ENCODE measurements at places on chromosomes 12 and 14.
A peak's percentile ranks its signal among the peaks of the same experiment; 100 is the strongest.

GRCh38 chr14:103078420-103078749 is 5.6 kb upstream of the LBHD2 start:
- no peak for DNase-seq

- DNase-seq = no peak
Observed at GRCh38 chr14:75306927-75307699, 28.5 kb downstream of the FOS start.

DNA sequence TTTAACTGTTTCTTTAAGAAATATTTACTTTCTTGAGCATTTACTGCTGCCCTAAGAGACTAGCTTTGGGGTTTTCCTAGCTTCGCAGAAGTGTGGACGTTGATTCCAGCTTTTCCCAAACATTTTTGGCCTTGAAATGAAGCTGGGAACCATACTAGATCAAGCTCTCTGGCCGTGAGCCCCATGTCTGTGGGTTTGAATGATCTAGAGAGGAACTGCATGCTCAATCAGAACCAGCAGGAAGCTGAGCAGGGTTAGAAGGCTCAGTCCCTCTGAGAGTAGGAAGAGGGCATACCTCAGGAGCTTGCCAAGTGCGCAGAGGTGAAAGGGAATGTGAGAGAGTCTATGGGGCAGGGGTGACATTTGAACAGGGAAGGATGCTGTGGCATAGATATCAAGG is 292.1 kb downstream of the CACNA1C start:
- no peak for DNase-seq

DNA sequence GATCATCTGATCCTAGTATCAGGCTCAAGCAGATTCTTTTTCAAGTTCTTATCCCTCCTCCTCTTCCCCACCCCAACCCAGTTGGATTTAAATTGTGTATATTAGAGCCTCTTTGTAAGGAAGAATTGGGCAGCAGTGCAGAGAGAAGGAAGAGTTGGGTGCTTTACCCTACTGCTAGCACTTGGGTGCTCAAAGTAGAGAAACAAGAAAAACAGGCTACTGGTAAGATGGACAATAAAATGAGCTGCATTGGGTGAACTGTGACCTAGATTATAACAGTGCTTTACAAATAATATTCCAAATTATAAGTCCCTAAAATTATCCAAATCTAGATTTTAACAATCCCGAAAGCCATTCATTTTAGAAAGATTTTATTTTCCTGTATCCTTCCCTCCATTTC is 363.4 kb upstream of the GARIN6 start:
- DNase-seq = no peak

DNA sequence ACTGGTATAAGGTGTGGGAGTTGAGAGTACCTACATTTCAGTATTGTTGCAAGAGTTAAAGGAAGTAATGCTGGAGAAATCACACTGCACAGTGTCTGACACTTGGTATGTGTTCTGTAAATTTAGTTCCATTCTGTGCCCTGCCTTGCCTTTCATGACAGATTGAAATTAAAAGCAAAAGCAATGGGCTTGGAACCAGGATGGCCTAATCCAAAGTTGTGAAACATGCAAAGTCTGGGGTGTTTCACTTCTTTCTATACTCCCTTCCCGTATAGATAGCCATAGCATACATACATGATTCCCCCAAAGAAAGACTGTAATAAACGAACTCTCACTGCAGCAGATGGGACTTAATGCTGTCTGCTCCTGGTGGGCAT is 281.1 kb downstream of the NRXN3 start:
- no peak for DNase-seq

- DNase-seq = no peak
Observed at GRCh38 chr12:67710582-67710981, 62.0 kb downstream of the DYRK2 start.

DNA sequence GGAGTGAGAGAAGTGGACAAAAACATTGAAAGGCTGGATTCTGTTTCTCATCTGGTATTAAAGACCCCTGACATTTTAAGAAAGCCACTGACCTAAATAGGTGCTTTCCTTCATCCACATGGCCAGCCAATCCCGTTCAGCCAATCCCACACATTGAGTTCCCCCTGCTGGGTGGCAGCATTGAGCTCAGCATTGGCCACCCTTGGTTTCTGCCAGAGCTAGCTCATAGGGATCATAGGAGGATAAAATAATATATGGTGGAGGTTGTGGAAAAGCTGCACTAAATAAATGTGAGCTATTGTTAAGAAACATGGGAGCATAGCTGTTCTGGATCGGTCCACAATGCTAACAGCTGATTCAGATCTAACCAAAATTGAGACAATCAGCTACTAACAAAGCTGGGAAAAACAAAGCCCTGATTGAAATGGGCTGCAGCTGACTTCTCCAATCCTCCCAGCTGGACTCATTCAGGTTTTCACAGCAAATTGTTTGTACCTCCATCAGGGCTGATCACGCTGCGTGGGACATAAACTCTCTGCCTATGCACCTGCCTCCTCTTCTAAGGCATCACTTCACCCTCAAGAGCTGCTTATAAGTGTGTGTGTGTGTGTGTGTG is 256.5 kb downstream of the EMP1 start:
- no peak for DNase-seq

DNA sequence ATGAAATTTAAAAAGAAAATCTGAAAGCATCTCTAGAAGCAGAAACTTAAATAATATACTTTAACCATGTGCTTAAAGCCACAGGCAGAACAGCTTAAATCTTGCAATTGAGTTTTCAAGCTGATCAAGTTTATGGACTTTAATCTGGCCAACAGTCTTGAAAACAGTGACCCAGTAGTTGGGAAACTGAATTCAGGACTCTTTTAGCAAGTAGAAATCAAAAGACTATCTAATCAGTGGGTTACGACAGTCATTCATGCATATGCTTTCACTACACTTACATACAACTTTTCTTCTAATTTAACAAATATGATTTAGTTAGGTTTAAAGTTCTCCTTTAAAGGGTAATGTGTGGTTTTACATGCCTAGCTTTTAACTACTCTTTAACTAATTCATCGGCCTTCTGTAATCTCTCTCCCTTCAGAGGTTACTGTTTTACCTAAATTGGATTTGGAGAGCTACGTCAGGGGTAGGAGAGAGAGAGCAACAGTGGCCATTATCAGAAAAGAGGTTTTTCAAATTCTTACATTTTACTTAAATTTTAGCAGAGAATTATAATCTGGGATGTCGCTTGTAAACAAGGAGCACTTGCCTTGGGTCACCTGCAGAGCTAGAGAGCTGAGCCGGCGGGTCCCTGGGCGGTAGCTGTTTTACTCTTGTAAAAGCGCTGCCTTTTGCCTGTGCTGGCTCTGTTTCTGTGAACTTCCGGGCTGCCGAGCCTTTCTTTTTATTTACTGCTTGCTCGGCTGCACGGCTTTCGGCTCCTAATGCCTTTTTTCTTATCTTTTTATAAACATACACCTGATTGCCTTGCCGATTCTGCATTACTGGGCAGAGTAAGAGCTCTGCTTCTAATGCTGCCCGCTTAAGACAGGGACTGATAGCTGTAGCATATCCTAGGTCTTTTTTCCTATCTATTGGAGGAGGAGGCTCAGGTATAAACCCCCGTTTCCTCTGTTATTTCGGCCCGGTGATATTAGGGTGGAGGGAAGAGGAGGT is 17.4 kb upstream of the LYZ start:
- peak; percentile 18 for DNase-seq

GRCh38 chr12:131380965-131381705 is 329.8 kb upstream of the SFSWAP start:
- no peak for DNase-seq

- DNase-seq = no peak
Observed at GRCh38 chr12:109444259-109444658, 32.8 kb downstream of the KCTD10 start.

GRCh38 chr12:95417372-95417771 is 56.6 kb upstream of the METAP2 start:
- DNase-seq = no peak

DNA sequence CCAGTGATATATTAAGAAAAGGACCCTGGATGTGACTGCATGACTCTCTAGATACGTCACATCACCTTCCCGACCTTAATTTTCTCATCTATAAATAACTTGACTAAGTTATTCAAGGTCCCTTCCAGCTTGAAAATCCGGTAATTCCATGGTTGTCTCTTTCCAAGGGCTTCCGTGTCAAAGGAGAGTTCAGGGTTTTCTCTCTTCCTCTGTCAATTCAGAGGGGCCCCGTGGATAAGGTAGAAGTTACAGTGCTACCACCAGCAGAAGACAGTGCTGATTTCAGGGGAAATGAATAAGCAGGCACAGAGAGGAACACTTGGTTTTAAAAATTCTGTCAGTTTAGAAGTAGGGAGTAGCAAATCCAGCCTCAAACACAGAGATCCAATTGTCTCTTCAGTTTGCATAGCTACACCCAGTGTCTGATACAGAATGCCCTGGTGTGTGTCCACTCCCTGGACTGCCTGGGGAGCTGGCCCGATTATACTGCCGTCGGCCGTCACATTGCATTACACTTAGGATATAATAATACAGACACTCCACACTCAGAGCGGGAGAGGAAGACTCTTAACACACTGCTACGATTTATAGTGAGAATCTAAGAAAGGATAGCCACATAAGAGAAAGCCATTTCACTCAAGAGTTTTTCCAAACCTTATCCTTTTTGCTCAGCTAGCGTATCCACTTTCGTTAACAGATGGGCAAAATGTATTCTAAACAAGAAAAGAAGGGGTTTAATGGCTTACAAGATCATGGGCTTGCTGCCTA is 54.7 kb upstream of the GTF2A1 start:
- no peak for DNase-seq

- DNase-seq = no peak
Observed at GRCh38 chr12:130609966-130610365, 106.1 kb downstream of the RIMBP2 start.

- DNase-seq = no peak
Observed at GRCh38 chr14:32230695-32231280, 27.7 kb upstream of the RNU6-8 start.
